Chondrocyte (in vitro differentiated cells): ENCODE measurements at places on chromosomes 3 and 15. TPM values are rescaled to one million over a fixed set of nuclear protein-coding genes. Genes with fewer than 3 reads are reported as not detected.

The ACTC1 gene
- 6.2 to 19.5 TPM (median 7.1 TPM) in 3 replicates for total RNA-seq

The PRSS50 gene
- total RNA-seq = not detected in 3 replicates

The TGM4 gene
- 0.27 TPM in 1 of 3 replicates, not detected in the others for total RNA-seq

The EFHB gene
- 0.37 to 1.6 TPM (median 1.0 TPM) in 3 replicates for total RNA-seq

The GOLGA8T gene
- total RNA-seq = 0.20 TPM in 1 of 3 replicates, not detected in the others

The CACNA1D gene
- total RNA-seq = 0.95 to 3.9 TPM (median 1.8 TPM) in 3 replicates

The CD86 gene
- total RNA-seq = not detected in 3 replicates

The TMEM212 gene
- not detected in 3 replicates for total RNA-seq

The CEMIP gene
- total RNA-seq = 138 to 146 TPM (median 143 TPM) in 3 replicates

The LHFPL4 gene
- total RNA-seq = not detected in 3 replicates

The GOLGB1 gene
- 63.6 to 88.0 TPM (median 65.0 TPM) in 3 replicates for total RNA-seq

The CGNL1 gene
- total RNA-seq = 4.6 to 7.2 TPM (median 7.1 TPM) in 3 replicates

The GOLGA6D gene
- total RNA-seq = 0.15 TPM in 1 of 3 replicates, not detected in the others

The FSD2 gene
- not detected in 3 replicates for total RNA-seq

The CDHR4 gene
- total RNA-seq = not detected in 3 replicates

The HACL1 gene
- total RNA-seq = 15.3 to 21.7 TPM (median 16.9 TPM) in 3 replicates

The CRYGS gene
- 1.7 to 3.1 TPM (median 2.8 TPM) in 3 replicates for total RNA-seq

The FBXL22 gene
- 2.8 to 3.9 TPM (median 2.9 TPM) in 3 replicates for total RNA-seq

The SH2D7 gene
- total RNA-seq = not detected in 3 replicates

The GOLGA6L7 gene
- total RNA-seq = not detected in 3 replicates

The GPX1 gene
- total RNA-seq = 87.9 to 92.6 TPM (median 91.3 TPM) in 3 replicates

- DNase-seq = no peak
Observed at GRCh38 chr3:149371723-149372114, 5.7 kb downstream of the TM4SF1 start.

GRCh38 chr3:171666516-171666915 is 143.8 kb downstream of the PLD1 start:
- DNase-seq = no peak

DNA sequence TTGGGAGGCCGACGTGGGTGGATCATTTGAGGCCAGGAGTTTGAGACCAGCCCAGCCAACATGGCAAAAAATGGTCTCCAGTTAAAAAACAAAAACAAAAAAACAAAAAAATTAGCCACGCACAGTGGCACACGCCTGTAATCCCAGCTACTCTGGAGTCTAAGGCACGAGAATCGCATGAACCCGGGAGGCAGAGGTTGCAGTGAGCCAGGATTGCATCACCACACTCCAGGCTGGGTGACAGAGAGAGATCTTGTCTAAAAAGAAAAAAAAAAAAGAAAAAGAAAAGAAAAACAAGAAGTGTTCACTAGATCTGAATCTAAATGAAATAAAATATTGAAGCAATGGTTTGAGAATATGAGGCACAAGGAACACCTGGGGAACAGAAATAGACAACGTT is 36.7 kb downstream of the SLC9A9 start:
- DNase-seq = no peak

- no peak for DNase-seq
Observed at GRCh38 chr15:36948982-36949381, 151.4 kb downstream of the MEIS2 start.

DNA sequence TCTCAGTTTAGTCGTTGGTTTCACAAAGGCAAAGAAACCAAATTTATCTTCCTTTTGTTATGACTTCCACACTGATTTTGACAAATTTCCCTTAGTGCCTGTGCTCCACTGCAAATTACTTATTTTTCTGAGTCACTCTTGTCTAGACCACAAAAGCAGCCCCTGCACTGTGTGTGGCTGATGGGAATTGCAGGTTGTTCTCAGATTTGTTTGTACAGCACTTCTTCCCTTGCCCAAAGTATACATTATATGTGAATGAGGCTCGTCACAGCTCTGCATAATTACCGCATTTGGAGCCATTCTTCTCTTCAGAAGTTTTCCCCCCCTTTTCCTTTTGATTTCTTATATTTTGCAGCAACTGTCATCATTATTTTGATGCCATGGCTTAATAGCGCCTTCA is 354.2 kb upstream of the IL12A start:
- no peak for DNase-seq

GRCh38 chr3:63937661-63938651 is 25.8 kb upstream of the SCAANT1 start:
- no peak for DNase-seq

GRCh38 chr3:113606539-113607218 is 74.3 kb downstream of the SIDT1 start:
- DNase-seq = no peak

DNA sequence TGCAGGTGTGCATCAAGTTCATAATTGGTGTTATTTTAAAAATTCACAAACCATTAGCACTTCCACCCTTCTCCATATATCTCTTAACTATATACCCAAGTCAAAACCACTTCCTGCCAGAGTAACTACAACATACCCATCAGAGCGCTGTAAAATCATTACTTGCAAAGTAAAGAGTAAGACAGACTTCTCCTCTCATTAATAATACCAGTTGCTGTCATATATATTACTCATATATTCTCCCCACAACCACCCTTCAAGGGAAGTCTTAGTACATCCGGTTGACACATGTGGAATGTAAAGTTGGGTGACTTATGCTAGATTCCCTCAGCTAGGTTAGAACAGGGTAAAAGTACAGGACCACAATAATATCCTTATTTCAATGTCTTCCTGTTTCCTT is 5.6 kb downstream of the TERC start:
- no peak for DNase-seq

GRCh38 chr3:46029953-46030543 is 2.8 kb upstream of the XCR1 start:
- DNase-seq = no peak

GRCh38 chr3:87179642-87180041 is 47.5 kb upstream of the CHMP2B start:
- DNase-seq = no peak

DNA sequence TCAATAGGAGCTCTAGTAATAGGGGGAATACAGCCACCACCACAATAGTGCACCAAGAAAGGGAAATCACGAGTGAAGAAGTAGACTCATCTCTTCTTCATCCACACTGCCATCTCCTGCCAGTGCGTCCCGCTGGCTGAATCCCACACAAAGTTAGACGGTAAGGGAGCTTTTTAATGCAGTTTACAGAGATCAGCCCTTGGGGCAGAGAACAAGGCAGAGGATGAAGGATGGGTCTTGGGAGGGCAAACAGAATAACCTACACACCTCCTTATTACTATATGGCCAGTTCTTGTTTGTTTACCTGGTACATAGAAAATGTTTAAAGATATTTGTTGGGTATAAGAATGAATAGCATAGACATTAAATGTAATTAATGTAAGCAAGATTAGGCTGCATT is 11.0 kb upstream of the DPH6 start:
- no peak for DNase-seq

GRCh38 chr3:149234671-149235245 is 13.1 kb upstream of the CP start:
- no peak for DNase-seq

DNA sequence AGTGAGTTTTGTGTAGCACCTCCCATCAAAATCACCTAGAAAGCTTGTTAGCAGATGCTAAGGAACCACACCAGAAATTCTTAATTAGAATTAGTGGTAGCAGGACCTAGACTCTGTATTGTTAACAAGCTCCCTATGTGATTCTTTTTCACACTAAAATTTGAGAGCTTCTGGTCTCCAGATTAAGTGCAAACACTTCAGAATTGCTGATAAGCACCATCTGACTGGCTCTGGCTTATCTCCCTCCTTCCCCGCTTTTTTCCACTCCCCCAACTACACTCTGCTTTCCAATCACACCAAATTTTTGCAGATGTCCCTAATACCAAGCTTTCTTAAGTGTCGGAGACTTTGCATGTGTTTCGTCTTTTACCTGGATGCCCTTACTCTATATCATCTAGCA is 410.1 kb upstream of the DPH6 start:
- DNase-seq = no peak

DNA sequence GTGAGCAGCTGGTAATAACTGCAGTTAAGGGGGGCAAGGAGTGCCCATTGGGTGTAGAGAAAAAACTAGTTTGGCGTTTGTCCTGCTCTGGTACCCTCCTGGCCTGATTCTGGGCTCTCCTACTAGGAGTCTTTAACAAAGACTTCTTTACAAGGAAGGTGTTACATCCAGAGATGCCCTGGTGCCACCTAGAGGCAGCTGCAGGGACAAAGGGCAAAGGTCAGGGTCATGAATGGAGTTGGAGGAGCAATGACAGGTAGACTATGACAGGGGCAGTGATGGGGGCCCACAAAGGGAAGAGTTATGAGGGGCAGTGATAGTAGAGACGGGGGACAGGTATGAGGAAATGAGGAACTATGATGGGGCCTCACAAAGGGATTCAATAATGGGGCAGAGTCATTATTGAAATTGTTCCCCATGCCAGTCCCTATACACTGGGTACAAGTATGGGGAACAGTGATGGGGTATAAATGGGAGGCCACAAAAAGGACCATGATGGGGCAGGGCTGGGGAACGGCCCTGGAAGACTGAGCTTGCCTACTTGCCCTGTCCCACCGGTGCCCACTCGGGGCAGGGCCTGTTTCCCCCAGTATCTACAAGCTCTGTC is 7.9 kb downstream of the CCDC71 start:
- no peak for DNase-seq

- DNase-seq = no peak
Observed at GRCh38 chr3:15794842-15795650, 2.7 kb downstream of the ANKRD28 start.

- DNase-seq = no peak
Observed at GRCh38 chr15:36818260-36818659, 238.8 kb downstream of the CDIN1 start.

DNA sequence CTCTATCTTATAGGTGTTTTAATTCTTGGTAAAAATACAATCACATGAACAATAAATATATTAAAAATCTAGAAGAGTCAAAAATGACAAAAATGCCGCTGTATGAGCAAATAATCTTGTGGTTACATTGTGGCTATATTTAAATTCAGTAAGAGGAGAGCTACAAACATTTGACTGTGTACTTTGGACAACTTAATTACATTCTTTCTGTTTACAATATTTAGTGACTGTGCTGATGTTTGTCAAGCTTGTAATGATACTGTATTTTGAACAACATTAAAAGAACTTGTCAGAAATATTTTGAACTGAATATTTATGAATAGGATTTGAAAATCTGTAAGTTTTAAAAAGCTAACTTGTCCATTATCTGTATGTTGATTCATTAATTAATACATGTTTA is 598.3 kb downstream of the SI start:
- DNase-seq = no peak

GRCh38 chr15:66067687-66068086 is 185.9 kb downstream of the MEGF11 start:
- no peak for DNase-seq

- DNase-seq = no peak
Observed at GRCh38 chr15:93308026-93308690, 219.1 kb upstream of the RGMA start.

- DNase-seq = no peak
Observed at GRCh38 chr15:43911235-43911781, 84.5 kb downstream of the WDR76 start.

DNA sequence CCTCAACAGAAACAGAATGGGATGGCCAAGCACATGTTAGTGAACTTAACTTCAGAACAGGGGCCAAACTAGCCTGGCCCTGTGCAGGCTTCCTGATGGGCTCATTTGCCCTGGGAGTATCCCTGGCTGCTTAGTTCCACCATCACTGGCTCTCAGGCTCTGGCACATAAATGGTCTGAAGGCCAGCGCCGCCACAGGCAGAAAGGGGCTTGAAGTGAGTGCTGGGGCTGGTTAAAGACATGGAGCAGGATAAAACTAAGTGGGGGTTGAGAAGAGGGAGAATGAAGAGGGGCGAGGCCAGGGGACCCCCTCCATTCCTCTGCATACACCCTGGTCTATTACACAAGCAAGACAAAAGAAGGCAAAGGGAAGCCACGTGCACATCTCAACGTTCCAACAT is 12.2 kb downstream of the SLCO2A1 start:
- no peak for DNase-seq

GRCh38 chr3:100614941-100615340 is 5.5 kb downstream of the ADGRG7 start:
- DNase-seq = no peak

GRCh38 chr3:128360705-128361271 is 105.9 kb downstream of the DNAJB8 start:
- DNase-seq = peak; percentile 67

GRCh38 chr3:43096761-43097160 is 9.1 kb downstream of the POMGNT2 start:
- DNase-seq = no peak

GRCh38 chr15:67249830-67250229 is 4.6 kb downstream of the AAGAB start:
- DNase-seq = no peak

- DNase-seq = no peak
Observed at GRCh38 chr3:109224333-109224732, 87.8 kb downstream of the C3orf85 start.

- no peak for DNase-seq
Observed at GRCh38 chr3:108719178-108719806, 37.9 kb downstream of the RETNLB start.

GRCh38 chr3:86949850-86950249 is 41.1 kb downstream of the VGLL3 start:
- DNase-seq = no peak

GRCh38 chr15:58477170-58477569 is 45.4 kb downstream of the LIPC start:
- DNase-seq = no peak

DNA sequence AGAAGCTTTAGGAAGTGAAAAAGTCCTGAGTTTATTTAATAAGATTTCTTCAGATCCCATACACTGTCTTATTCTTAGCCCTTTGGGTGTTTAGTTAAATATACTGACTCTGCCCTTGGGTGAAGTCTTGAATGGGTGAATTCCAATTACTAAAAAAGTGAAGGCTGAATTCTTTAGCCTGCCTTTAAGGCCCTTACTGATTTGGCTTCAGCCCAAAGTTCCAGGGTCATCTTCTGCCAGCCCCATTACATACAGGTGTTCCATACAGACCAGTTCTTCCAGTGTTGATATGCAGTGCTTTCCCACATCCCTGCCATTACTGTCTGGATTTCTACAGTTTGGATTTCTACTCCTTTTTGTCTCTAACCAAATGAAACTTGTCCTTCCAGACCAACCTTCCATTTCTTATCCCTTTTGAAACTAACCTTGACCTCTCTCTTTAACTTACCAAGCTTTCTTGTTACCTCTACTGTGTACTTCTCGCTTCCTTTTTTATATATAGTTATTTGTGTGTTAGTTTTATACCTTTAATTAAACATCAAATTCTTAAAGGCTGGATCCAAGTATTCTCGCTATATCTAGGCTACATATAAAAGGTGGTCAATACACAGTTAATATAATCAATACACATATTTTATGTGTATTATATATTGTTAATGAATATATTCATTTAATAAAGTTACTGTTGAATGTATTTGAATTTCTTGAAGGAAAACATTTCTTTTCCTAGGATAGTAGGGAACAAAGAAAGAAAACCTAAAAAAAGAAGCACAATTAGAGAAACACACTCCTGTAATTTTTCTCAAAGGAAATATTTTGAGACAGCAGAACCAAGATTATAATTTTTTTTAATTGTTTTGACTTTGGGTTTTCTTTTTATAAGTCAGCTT is 15.0 kb downstream of the MBNL1 start:
- DNase-seq = no peak
